A549 treated with GW870086 at 1 μM for 4 hours (cell line): ENCODE measurements at places on chromosomes 13 and 19. TPM values are rescaled to one million over a fixed set of nuclear protein-coding genes. Genes with fewer than 3 reads are reported as not detected.

TEX29 gene
- total RNA-seq = not detected in 5 replicates

RAP2A gene
- 4.5 to 6.1 TPM (median 5.5 TPM) in 5 replicates for total RNA-seq

BEST2 gene
- total RNA-seq = 0.10 to 0.26 TPM (median 0.22 TPM) in 5 replicates

ZSCAN4 gene
- total RNA-seq = not detected in 5 replicates

FOSB gene
- total RNA-seq = 8.6 to 16.5 TPM (median 13.5 TPM) in 5 replicates

CACNG6 gene
- total RNA-seq = 7.9 to 14.2 TPM (median 11.6 TPM) in 5 replicates

KCTD4 gene
- not detected in 5 replicates for total RNA-seq

SLC10A2 gene
- not detected in 5 replicates for total RNA-seq
